ENCODE measurements at places on chromosomes 13 and 19.

- DNase-seq = no peak
Observed at GRCh38 chr19:7977723-7978040, 27.8 kb downstream of the ELAVL1 start.

DNA sequence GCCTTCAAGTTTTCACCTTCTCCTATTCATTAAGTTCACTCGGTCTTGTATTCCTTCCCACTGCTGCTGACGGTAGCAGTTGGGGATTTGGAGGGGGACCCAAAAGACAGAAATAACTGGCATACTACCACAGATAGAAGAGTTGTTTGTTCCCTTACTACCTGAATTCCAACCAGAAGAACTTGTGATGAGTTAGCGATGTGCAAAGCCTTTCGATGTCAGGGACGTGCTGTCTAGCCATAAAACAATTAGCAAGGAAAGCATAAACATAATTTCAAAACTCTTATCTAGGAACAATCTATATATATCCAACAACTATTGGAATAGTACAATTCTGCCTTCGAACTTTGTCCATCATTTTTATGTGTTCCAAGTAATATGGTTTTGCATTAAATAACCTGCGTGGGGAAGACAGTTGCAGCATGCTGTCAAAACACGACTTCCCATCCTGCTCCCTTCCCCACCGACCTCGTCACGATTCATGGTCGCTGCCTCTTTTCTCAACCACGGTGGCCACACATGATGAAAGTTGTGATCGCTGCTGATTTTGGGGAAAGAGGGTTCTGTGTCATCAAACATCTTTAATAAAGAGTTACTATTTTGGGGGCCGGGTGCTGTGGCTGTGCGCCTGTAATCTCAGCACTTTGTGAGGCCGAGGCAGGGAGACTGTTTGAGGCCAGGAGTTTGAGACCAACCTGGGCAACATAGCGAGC lies 3.8 kb upstream of the SLC7A9 start:
- no peak for DNase-seq

GRCh38 chr13:58617880-58618665 lies 986.5 kb downstream of the PCDH17 start:
- no peak for DNase-seq

DNA sequence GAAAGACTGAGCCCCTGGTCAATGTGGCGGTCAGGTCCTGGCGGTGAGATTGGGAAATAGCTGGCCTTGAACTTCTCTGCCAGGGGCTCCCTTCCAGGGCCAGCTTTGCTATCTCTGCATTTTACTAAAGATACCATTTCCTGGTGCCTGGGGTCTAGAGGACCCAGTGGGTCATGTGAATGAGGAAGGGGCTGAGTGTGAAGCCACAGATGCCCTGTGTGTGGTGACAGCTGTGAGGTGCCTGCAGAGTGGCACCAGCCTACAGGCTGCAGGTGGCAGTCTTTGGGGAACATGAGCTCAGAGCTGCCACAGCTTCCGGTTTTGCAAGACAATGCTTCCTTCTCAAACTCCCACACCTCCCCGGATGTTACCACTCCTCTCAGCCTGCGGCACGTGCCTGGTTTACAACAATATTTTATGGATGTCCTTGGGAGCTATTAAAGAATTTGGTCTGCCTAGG lies 5.2 kb upstream of the MLNR start:
- DNase-seq = no peak

GRCh38 chr13:23506071-23506806 lies 64.0 kb upstream of the TNFRSF19 start:
- DNase-seq = no peak

DNA sequence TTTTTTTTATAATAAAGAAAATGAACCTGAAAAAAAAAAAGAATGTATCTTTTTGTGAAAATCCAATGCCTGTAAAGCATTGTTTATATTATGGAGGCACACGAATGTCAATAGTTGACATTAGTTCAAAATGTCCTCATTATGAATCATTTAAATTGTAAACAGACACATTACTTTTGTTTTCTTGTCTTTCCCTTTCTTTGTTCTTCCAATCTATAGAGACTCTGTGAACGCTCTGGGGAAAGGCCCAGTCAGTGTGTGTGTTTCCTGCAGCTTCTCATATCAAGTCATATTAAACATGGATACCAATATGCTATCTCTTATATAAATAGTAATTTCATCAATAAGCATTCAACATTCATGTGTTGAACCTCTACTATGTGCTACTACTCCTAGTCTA lies 193.1 kb downstream of the KCTD12 start:
- no peak for DNase-seq

- DNase-seq = no peak
Observed at GRCh38 chr19:5542665-5543064, 25.1 kb downstream of the TINCR start.

- DNase-seq = peak; percentile 95
Observed at GRCh38 chr19:47428177-47428894, 9.0 kb upstream of the MEIS3 start.

- no peak for DNase-seq
Observed at GRCh38 chr13:66222127-66222526, 1008.0 kb downstream of the PCDH9 start.

- DNase-seq = no peak
Observed at GRCh38 chr19:12872941-12873890, 8.0 kb downstream of the DNASE2 start.

DNA sequence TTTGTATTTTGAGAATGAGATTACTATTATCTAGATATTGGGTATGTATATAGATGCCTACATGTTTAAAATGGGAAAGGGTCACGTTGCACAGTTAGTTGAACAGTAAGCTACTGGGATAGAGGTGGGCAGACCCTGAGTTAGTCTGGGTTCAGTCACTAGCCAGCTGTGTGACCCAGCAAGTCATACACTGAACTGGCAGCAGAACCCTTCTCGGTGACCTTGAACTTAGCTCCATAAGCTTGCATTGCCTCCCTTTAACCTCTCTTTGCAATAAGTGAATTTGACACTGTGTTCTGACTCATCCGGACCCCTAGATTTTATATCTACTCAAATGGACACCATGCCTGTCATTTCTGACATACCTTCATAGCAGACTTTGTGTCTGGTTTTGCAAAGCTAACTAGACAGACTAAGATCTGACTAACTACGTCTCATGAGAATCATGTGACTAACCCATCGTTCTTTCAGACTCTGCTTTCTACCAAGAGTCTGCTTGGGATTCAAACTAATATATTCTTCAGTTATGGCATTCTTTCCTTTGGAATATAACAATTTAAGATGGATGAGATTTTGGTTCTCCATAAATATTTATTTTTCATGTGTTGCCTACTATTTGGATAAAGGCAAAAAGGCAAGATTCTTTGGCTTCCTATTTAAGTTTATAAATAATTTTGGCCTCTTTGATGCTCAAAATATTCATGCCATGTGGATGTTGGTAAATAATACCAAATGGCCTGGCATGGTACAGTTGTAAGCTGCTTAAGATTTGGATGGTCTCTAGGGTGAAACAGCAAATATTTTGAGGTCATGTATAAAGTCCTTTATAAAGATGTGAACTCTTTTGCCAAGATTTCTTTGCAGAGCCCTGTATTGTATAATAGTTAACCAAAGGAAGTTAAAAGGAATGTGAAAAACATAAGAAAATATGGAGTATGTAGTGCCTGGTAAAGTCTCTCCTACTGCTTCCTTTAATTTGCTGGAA lies 159.3 kb downstream of the ITGBL1 start:
- DNase-seq = no peak

DNA sequence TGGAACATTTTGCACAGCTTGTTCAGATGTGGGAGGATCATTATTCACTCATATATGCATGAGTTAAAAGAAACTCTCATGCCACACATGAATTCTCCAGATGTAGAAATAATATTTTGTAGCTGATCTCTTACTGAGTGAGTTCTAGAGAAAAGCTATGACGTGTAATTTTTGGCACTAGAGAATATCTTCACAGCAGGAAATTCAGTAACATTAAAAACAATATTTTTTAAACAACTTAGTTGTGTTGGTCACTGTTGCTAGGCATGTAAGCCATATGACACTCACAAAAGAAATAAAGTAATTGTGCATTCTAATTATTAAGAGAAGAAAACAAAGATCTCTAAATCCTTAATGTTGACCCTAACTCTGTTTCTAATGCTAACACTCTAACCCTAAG lies 371.4 kb upstream of the SLC10A2 start:
- DNase-seq = no peak

- peak; percentile 18 for DNase-seq
Observed at GRCh38 chr19:40055832-40056504, at the start of gene ZNF780B. Gene ZNF780B (minus strand): TSS chr19:40056231. CDS start chr19:40050332, 5,899 bp downstream.

- DNase-seq = no peak
Observed at GRCh38 chr19:45496349-45496953, 396 bp downstream of the RTN2 start.

- no peak for DNase-seq
Observed at GRCh38 chr19:29539131-29539530, 13.3 kb downstream of the VSTM2B start.

GRCh38 chr13:105426441-105426840 lies 1109.0 kb downstream of the EFNB2 start:
- no peak for DNase-seq

DNA sequence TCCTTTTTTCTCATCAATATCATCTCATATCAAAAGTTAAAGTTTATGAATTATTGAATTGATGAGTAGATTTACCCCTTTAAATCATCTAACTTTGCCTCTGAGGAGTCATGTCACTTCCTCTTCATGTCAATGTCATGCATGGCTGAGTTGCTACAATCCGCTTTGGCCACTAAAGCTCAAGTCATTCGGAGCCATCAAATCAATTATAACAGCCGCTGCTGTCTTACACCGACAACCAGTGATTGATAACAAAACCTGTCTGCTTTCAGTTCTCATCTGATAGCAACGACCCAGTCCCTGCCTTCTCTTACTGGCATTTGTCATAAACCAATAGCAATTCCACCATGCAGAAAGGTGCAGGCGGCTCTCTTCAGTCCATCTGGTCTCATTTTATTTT lies 429.3 kb downstream of the DIAPH3 start:
- DNase-seq = no peak

GRCh38 chr19:48513289-48514122 lies 1.9 kb upstream of the LMTK3 start:
- peak; percentile 27 for DNase-seq

DNA sequence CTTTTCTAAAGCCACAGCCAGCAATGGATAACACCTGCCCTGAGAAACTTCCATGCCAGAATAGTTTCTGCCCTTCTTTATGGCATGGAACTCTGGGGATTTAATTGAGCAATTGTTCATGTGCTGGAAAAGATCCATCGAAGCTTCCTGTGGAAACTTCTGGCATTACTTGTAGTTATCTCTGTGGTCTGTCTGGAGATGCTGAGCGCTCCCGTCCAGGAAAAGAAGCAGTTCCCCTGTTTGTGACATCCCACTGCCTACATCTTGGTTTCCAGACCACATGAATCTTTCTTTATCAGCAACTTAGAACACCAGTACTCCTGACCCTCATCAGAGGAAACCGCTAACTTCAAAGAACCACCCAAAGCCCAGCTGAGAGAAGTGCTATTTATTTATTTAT lies 24.6 kb downstream of the FLT1 start:
- no peak for DNase-seq

- no peak for DNase-seq
Observed at GRCh38 chr13:46629811-46630413, 76.9 kb downstream of the LRCH1 start.

- DNase-seq = peak; percentile 51
Observed at GRCh38 chr13:49146950-49147355, 73.2 kb upstream of the MLNR start.

GRCh38 chr13:51130348-51130747 lies 19.3 kb upstream of the C13orf42 start:
- no peak for DNase-seq

- DNase-seq = no peak
Observed at GRCh38 chr19:5150902-5151741, 182.2 kb downstream of the KDM4B start.

DNA sequence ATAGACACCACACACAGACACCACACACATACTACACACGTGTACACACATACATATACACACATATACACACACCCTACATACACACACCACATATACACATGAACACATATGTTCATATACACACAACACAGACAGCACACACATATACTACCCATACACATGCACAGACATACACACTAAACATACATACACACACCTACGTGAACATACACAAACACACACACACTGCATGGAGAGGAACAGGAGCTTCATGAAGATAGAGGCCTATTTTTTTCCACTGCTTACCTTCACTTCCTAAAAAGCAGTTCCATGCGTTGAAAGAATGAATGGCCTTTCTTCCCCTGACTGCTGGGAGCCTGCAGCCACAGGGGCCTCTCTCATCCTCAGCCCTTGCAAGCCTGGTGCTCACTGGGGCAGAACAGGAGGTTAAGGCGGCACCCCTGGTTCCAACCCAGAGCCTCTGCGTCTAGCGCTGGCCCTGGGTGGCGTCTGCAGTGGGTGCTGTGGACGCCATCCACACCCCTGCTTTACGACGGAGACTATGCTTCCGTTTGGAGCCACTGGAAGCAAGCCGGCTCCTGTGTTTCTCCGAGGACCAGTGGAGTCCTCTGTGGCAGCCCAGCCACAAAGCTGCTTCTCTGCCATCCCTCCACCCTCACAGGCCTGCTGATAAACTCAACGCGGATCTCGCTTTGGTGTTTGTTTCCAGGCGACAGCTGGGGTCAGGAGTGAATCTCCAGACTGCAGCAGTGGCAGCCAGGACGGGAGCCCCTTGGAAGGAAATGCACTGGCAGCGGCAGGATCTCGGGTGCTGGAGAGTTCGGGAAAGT lies 1.9 kb upstream of the RASA3 start:
- DNase-seq = no peak

DNA sequence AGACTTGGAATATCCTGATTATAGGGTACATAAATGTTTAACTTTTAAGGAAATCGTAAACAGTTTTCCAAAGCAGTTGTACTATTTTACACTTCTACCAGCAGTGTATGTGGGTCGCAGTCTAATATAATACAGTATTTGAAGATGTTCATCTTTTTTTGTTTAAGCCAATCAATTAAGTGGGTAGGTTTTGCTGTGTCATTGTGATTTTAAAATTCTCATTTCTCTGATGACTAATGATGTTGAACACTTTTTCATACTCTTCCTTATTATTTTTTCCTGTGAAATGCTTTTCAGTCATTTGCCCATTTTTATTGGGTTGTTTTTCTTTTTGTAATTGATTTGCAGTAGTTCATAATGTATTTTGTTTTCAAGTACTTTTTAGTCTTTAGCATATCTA lies 2689.7 kb downstream of the PCDH9 start:
- DNase-seq = peak; percentile 12

DNA sequence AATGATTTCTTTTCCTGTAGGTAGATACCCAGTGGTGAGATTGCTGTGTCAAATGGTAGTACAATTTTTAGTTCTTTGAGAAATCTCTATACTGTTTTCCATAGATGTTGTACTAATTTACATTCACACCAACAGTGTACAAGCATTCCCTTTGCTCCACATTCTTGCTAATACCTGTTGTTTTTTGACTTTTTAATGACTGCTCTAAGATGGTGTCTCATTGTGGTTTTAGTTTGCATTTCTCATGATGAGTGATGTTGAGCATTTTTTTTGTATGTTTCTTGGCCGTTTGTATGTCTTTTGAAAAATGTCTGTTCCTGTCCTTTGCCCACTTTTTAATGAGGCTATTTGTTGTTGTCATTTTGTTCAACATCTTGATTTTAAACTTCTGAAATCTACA lies 103.3 kb downstream of the DGKH start:
- DNase-seq = no peak

Measured in stromal cell of bone marrow (primary cell).